ENCODE measurements at places on chromosomes 1 and 21. TPM values are rescaled to one million over a fixed set of nuclear protein-coding genes. Genes with fewer than 3 reads are reported as not detected.

GRCh38 chr1:197222780-197223179 is 45.3 kb upstream of the CRB1 start:
- DNase-seq: no peak

DNA sequence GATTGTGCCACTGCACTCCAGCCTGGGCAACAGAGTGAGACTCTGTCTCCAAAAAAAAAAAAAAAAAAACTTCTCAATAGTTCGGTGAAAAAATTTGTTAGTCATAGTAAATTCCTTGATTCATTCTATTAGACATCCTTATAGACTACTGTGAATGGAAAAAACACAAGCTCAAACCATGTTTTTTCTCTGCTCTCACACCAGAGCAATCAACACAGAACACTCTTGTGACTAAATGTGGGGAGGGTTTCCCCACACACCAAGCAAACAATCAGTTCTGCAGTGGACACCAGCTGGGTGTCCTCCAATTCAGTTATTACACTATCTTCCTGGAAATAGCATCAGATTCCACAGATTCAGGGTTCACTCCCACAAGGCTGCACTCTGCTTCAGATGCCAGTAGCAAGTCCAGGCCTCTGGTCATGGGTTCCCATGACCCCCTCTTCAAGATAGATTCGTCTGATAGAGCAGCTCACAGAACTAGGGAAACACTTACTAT is 69.1 kb upstream of the TEKT2 start:
- no peak for DNase-seq

DNA sequence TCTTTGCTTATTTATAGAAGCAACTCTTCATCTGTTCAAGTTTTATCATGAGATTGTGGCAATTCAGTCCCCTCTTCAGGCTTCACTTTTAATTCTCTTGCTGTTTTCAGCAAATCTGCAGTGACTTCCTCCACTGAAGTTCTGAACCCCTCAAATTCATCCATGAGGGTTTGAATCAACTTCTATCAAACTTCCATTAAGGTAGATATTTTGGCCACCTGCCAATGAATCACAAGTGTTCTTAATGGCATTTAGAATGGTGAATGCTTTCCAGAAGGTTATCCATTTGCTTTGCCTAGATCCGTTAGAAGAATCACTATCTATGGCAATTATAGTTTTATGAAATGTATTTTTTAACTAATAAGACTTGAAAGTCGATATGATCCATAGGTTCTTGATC is 946.7 kb upstream of the B3GALT2 start:
- no peak for DNase-seq

The SEMA4A gene
- total RNA-seq: 8.4 TPM

The SLC2A5 gene
- 9.4 TPM for total RNA-seq
